ENCODE measurements at places on chromosomes 6 and 20.
A peak's percentile ranks its signal among the peaks of the same experiment; 100 is the strongest.

- DNase-seq: no peak
Observed at GRCh38 chr6:154969796-154970195, 25.3 kb upstream of the TIAM2 start.

- no peak for DNase-seq
Observed at GRCh38 chr6:3372184-3372846, 84.5 kb downstream of the SLC22A23 start.

- DNase-seq: no peak
Observed at GRCh38 chr20:62825986-62826645, 9.3 kb downstream of the COL9A3 start.

DNA sequence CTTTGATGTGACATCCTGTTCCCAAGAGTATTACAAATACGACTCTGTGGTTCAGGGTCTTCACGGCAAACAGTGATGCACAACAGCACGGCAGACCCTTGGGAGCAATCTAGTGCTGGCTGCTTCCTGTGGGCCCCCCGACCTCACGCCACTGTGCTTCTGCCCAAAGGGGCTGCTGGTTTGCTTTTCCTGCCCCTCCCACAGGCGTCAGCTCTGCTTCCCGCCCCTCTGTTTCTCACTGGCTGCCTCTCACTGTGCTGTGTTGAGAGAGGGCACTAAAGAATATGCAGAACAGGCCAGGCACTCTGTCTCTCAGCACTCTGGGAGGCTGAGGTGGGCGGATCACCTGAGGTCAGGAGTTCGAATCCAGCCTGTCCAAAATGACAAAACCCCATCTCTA is 554.5 kb upstream of the AGPAT4 start:
- DNase-seq: peak; percentile 10

- DNase-seq: no peak
Observed at GRCh38 chr6:147700436-147701209, 192.1 kb downstream of the SAMD5 start.

GRCh38 chr6:160036331-160036695 is 67.4 kb downstream of the IGF2R start:
- DNase-seq: no peak

- no peak for DNase-seq
Observed at GRCh38 chr20:43438578-43439316, 18.9 kb upstream of the SRSF6 start.

DNA sequence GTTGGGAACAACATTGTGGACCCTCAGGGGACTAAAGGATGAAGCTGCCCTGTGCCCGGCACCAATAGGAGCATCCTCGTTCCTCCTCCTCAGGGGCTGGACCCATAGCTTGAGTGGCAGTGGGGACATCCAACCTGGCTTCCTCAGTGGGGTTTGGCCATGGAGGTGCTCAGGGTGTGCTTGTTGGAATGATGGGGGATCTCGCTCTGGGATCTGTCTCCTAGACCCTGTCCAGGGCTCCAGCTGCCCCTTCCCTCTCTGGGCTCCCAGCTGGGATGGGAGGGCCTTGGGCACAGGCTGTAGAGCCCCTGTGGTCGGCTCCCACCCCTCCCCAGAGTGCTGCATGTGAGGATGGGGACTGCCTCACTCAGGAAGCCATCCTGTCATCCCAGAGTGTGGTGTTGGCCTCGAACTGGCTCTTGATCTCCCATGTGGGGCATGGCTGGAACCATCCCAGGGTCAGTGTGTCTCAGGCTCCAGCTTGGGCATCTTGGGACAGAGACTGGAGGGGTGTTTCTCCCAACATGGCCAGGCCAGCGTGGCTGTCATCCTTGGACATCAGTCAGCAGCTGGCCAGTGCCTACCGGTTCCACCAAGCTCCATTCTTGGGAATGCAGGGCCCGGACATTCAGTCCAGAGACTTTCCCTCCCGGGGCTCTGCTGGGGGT is 9.5 kb upstream of the MYT1 start:
- DNase-seq: no peak

- DNase-seq: no peak
Observed at GRCh38 chr6:57177545-57178265, 5.6 kb downstream of the BAG2 start.

GRCh38 chr6:100175814-100176310 is 181.8 kb upstream of the MCHR2 start:
- no peak for DNase-seq

DNA sequence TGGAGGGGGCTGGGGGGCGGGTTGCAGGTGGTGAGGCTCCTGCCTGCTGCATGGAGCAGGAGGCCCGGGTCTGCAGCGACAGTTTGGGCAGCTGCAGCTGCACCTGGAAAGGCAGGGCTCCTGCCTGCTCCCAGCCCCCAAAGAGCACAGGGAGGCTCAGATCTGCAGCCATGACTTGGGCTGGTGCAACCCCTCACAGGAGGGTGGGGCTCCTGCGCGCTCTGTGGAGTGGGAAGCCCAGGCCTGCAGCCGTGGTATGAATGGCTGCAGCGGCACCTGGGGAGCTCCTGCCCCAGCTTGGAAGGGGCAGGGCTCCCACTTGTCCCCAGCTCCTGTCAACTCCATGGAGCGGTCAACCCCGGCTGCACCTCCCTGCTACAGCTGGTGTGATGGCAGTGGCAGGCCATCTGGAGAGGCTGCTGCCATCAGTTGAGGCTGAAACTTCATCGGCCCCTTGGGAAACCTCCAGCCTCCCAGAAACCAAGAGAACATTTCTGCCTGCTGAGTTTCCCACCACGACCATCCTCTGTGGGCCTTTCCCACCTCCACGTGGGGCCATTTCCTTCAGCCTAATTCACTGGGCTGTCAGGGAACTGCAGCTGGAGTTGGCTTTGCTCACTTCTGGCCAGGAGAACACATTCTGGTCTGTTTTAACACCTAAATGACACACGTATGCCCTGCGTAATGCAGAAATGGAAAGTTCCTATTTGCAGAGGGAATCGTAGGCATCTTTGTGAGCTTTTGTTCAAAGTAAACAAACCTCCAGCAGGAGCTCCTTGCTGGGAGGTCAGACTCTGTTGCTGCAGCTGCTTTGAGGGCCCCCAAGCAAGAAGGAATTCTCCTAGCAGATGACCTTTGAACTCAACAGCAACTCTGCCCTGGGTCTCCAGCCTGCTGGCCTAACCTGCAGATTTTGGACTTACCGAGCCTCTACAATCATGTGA is 429.0 kb downstream of the PREX1 start:
- no peak for DNase-seq

- no peak for DNase-seq
Observed at GRCh38 chr6:74356391-74356790, 660.4 kb downstream of the CD109 start.

- DNase-seq: no peak
Observed at GRCh38 chr6:43707767-43708166, 20.2 kb upstream of the MRPS18A start.

DNA sequence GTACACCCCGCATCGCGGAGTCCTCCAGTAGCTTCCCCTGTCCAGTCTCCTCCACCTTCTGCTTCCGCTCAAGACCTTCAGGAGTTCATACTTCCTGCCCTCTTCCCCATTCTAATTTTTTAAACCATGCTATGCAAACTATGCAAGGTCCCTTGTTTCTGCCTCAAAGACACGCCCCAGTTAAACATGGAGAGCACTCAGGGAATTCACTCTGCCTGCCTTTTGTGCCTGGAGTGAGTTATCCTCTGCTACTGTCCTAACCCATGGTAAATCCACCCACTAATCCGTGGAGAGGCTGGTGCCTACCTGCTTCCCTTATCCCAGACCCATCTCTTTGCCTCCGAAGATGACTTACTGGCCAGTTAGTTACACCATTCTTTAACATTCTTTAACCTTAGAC is 473.7 kb upstream of the JARID2 start:
- DNase-seq: no peak

DNA sequence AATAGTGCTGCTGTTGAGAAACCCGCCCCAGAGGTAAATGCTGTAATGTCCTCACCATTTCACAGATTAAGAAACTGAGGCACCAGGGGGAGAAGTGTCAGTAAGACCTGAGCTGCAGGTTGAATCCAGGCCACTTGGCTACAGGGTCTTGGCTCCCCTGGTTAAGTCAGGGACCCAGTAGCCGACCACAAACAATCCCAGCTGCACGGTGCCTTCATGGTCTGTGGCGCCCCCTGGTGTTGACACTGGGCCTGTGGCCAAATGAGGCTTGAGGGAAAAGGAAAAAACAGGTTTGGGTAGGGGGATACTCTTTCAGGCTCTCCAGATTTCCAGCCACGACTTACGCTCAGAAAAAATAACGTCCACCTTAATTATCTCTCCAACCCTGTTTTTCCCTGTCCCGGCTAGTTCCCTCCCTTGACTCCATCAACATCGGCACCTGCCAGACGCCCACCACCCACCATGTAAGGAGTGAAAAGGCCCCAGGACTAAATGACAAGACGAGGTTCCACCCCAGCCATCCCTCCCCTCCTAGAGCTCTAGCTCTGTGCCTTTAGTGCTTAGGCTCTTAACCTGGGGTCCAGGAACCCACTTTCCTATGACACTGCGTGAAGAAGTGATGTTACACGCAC is 47.7 kb upstream of the POLR1H start:
- peak; percentile 51 for DNase-seq

DNA sequence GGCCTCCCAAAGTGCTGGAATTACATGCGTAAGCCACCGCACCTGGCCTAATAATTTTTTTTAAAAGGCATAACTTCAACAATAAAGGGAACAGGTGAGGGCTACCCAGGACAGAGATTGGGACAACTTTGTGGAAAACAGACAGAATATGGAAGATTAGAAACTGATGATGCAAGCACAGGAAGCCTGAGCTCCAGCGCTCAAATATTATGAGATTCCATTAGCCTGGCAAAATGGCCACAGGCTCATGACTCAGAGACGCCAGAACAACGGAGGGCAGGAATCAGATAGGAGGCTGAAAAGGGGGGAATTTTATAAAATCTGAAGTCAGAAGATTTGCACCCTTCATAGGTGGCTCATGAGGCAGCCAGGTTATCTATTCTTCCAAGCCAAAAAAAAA is 103.1 kb upstream of the MRPS10 start:
- DNase-seq: no peak

DNA sequence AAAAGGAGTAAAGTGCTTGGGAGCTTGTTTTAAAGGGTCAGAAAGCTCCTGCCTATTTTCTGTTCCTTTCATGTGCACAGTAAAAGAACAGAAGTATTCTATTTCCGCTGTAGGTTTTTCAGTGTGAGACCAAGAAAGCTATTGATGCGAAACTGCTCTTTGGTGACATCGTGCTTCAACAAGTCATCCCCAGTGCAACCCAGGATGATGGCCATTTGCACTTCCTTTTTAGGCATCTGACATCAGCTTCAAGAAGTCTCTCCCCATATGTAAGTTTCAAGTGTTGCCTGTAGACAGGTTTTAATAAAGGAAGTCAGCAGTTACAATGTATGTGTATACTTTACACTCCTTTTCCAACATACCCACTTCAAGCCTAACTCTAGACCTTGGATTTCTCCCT is 131.6 kb downstream of the RFX6 start:
- DNase-seq: peak; percentile 71

- no peak for DNase-seq
Observed at GRCh38 chr6:4794140-4794707, 18.0 kb downstream of the CDYL start.

Measured in OCI-LY7 (cell line).